ENCODE measurements at places on chromosomes 1 and 21.

DNA sequence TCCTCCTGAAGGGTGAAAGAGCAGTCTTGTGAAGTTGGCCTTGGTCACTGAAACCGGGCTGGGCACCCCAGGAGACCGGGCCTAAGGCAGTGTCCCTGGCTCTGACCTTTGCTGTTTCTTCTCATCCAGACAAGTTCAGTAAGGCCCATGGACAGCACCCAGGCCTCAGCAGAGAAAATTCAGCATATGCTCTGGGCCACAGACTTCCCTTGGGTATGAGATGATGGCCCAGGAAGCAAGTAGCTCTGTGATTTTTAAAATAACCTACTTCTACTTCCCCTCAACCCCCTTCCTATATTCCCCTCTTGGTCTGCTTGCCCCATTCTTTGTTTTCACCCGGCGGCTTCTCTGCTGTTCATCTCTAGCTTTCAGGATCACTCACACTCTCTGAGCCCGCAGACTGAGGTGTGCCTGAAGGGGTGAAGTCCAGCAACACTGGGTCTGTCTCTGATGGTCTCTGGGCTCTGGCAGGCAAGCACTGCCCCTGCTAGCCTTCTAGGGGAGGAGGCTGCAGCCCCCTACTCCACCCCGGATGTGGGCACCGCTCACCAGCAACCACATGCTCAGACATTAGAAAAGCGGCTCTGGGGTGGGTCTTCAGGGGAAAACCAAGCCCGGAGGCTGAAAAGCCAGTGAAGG is 2.9 kb upstream of the GPR25 start:
- no peak for DNase-seq

DNA sequence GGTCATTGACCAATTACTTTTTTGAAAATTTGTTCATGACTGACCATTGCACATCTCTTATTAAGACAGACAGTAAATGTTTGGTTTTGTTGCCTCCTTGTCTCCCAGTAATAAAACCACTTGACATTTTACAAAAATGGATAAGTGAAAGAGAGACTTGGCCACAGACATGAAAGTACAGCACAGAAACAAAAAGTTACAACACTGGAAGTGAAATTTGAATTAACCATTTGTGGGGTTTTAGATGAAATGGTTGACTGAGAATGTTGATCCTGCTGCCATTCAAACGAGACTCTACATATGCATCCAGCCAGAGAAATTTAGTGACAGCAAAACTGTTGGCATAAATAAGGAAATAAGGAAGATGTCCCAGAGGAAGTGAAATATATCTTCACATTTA is 79.3 kb upstream of the B3GALT2 start:
- DNase-seq, result no peak

DNA sequence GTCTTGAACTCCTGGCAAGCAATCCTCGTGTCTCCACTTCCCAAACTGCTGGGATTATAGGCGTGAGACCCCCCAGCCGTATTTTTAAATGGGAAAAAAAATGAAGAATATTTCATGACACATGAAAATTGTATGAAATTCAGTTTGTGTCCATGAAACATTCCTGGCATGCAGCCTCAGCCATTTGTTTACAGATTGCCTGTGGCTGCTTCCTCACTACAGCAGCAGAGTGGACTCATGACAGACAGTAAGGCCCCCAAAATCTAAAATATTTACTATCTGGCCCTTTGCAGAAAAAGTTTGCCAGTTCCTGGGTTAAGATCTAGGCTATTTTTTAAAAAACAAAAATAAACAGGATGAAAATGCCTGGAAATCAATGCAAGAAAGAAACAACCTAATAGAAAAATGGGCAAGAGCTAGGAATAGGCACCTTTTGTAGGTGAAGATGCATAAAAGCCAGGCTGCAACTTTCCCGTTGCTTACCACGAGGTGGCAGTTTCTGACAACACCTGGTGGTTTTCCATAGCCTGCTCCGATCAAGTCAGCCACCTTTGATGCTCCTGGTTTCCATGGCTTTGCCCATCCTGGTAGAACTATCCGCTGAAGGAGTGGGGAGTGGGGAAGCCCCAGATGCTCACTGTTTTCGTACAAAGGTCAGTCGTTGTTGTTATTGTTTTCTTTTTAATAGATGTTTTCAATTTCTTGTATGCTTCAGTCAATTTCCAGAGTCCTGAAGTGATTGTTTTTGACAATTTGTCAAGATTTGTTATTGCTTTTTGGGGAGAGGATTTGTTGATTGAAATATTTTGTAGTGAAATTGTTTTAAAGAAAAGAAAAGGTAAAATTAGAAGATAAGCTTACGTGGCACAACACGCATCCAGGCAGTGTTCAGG is 24.3 kb downstream of the UBE2Q1 start:
- no peak for DNase-seq

DNA sequence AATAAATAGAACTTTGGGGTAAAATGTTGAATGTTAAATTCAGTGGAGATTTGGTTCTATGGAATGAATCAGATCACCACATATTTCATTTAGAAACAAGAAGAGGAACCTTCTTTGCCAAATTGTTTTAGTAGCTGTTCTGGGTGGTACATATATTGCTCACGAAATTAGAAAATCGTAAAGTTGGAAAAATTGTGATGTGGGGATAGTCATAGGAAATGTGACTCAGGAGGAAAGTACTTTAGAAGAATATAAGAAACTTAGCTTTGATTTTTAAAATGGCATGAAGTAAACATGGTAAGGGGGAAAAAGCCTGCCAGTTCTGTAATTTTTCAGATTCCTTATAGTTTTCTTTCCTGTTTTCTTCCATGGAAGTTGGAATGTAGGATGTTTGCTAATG is 27.4 kb downstream of the RRP15 start:
- DNase-seq, result no peak

- no peak for DNase-seq
Observed at GRCh38 chr1:107689733-107690132, 275.2 kb downstream of the VAV3 start.

DNA sequence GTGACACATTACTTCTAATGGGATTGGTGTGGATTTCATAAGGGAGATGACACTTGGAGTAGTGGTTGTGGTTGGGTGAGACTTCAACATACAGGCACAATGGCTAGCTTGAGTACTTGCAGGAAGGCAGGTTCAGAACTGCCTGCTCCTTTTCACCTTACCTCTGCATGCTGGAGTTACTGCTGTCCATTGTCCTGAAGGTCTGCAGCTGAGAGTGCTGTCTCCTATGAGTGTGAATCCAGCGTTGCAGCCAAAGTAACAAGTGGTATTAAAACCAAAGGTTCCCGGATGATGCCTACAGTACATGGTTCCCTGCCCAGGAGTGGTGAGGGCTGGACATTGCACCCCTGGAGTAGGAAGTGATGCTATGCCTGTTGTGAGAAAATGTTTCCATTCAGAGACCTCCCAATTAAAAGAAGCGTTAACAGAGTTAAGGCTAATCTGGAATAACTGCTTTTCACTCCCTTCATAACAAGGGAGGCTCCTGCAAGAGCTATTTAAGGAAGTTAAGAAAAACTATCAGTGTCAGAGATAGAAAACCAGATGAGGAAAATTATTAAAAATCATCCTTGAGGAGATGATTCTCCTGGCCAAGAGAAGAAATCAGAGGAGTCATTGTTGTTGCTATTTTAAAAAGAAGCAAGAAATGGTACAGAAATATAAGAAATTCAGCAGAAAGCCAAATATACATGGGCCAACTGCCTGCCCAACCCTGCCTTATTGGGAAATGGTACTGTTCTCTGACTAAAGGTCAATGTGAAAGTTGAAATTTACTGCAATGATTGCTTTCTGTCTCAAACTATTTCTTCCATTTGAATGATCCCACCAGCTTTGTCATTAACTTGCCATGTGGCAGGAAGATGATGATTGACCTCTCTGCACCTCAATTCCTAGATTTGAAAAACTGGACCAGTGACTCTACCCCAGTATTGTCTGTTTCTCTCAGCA is 9.8 kb upstream of the F5 start:
- no peak for DNase-seq

DNA sequence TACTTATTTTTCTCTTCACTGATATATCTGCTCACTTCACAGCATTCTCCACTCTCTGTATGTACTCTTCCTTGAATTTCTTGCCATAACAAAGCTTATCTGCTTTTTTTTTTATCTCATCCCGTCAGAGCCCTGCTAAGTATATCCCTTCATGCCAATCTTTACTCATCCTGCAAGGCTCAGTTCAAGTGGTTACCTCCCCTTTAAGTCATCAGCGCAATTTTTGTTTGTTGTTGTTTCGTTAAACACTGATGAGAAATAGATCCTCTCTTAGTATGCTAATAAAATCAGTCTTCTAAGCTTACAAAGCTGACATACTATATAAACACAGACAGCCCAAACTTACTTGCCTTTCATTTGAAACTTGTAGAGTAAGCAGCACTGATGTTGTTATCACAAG is 17.8 kb downstream of the COL24A1 start:
- DNase-seq, result no peak

DNA sequence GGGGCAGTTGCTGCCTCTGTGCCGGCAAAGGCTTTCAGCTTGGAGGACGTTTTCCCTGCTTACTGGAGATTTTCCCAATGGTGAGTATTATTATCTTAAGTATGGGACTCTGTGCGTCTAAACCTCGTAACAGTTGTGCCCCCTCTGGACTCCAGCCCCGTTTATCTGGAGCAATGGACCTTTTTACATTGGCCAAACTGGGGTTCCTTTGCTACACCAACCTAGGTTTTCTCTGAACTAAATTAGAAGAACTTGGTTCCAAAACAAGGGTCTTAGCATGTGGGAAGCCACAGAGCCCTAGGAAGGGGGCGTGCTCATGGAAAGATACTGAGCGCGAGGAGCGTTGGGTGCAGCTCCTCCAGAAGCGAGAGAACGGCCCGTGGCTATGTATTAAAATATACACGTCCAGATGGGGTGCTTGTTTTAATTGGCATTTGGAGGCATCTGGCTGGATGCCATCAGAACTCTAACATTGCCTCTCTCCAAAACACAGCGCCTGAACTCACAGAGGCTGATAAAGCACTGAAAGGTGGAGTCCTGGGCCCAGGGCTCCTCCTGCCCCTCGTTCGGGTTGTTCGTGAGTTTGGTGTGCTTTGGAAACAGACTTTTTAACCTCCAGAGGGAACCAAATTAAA is 28.4 kb downstream of the POFUT2 start:
- DNase-seq, result no peak

- no peak for DNase-seq
Observed at GRCh38 chr1:199690496-199690895, 337.0 kb upstream of the NR5A2 start.

GRCh38 chr1:113531321-113531720 is 141.0 kb downstream of the MAGI3 start:
- DNase-seq, result no peak

DNA sequence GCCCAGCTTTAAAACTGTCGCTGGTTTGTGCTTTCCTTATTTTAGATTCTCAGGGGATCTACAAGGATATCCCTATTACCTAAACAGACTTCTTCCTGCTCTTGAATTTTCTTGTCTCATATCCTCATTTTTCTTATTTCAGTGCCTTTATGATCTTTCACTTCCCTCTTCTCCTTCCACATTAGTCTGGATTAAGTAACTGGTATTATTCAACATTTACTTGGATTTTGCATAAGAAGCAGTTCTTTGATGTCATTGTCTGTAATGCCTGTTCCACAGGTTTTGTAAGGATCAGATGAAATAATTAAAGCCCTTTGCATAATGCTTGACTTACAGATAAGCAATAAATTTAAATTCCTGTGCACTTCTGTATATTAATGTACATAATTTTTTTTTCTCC is 26.5 kb downstream of the CXADR start:
- no peak for DNase-seq

GRCh38 chr1:31897526-31898100 is 40.6 kb downstream of the PTP4A2 start:
- no peak for DNase-seq

DNA sequence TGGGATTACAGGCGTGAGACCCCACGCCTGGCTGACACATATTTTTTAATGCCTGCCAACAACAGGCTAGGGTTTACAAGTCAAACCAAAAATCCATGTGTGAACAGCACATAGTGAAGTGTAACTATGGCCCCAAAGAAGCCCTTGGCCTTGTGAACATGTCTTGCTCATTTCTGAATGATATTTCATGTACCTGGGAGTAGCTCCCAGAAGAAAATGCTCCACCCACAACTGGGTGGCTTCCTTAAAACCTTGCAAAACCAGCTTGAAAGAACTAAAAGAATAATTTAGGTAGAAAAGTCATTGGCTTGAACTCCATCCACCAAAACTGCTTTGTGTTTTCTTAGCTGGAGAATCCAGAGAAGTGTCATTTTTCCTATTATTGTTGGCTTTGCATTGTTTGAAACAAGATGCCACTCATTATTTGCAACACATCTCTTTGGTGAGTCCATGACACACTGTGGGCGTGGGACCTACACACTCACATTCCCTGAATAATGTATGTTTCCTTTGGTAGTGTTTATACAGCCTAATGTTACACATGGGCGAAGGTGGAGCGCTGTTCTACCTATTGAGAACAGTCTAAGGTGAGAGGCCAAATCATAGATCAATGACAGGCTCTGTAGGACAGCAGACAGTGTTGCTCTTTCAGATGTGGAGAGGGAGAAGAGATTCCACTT is 28.5 kb upstream of the SDE2 start:
- no peak for DNase-seq

DNA sequence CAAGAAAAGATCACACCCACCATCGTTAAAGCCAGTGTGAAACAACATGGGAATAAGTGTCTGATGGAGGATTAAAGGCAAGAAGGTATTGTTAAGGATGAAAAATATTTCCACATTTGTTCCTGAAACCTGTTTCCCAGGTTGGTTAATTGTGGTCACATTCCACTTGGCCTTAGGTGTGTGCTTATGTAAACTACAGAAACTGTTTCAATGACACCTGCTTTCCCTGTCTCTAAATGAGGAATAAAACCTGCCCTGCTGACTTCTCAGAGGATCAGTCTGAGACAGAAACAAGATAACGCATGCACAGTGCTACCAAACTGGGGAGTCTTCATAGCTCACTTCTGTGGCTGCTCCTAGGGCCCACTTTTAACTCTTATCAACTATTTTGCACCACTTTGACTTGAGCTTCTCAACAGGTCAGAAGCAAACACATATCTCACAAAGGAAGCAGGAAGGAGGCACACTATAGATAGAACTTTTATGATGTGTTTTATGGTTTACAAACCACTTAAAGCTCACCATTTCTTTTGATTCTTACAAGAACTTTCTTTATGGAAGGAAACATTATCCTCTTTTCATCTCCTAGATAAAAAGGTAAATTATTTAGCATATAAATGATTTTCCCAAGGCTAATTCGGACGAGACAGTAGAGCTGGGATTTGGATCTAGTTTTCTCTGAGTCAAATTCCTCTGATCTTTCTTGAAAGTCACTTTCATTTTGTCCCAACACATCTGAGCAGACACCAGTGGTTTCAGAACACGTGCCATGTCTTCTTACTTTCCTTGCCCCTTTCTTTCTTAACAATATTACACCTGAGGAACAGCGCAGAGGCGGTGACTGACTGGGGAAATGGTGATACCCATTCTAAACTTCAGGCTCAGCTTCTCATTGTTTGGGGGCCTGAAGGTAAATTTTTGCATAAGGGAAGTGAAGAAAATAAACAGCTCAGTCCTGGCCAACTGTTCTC is 33.4 kb downstream of the CYP2J2 start:
- DNase-seq, result no peak

DNA sequence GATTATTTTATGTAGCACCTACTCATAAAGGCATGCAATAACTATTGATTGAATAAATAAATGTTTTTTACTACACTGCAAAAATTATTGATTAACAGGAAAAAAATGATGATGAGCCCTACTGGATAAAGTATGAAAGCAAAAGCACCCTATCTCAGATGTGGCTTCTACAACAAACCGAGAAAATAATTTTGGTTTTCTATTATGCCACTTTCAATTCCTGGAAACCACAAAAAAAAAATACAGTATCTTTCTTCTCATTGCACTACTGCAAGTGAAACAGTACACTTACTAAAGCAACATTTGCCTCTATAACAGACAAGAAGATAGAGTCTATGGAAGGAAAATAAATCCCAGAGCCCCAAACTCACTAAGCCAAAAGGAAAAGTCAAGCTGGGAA is 1882.4 kb downstream of the NCAM2 start:
- no peak for DNase-seq

Measured in T-helper 2 cell treated with Interferon-gamma antibody and Interleukin-4, amounts not matched to agents 5 μg/mL and 100 μg/mL, for 36 hours (primary cell).